ENCODE measurements at places on chromosomes 7 and 10. TPM values are rescaled to one million over a fixed set of nuclear protein-coding genes. Genes with fewer than 3 reads are reported as not detected.

- no peak for DNase-seq
Measured at GRCh38 chr7:2691011-2691707, 3.2 kb downstream of the AMZ1 start.

GRCh38 chr7:81944058-81944457 lies 174.2 kb upstream of the HGF start:
- no peak for DNase-seq

- no peak for DNase-seq
Measured at GRCh38 chr10:10208196-10208595, 809.5 kb upstream of the CELF2 start.

GRCh38 chr10:43053825-43054224 lies 23.0 kb upstream of the RET start:
- DNase-seq, result no peak

GRCh38 chr7:46600340-46600739 lies 679.3 kb upstream of the IGFBP3 start:
- DNase-seq, result no peak

Gene FBXO24
- 0.46 TPM for polyA plus RNA-seq

- DNase-seq, result no peak
Measured at GRCh38 chr10:20768843-20769242, 128.3 kb downstream of the NEBL start.

- DNase-seq, result no peak
Measured at GRCh38 chr7:74083928-74084721, 521 bp downstream of the LIMK1 start.

DNA sequence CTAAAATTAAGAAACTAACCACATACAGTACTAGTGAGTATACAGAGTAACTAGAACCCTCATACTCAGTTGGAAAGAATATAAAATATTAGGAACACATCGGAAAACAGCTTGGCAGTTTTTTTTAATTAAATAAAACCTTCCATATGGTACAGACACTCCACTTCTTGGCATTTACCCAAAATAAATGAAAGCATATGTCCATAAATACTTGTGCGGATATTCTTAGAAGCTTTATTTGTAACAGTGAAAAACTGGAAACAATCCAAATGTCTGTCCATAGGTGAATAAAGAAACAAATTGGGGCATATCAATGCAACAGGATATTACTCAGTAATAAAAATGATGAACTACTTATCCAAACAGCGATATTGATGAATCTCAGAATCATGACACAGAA lies 410.0 kb downstream of the HTR7 start:
- DNase-seq, result no peak

GRCh38 chr7:76351372-76351771 lies 7.4 kb downstream of the YWHAG start:
- DNase-seq, result no peak

- DNase-seq, result no peak
Measured at GRCh38 chr7:2558629-2559282, at the start of gene IQCE. IQCE (plus strand) TSS chr7:2558979; CDS start chr7:2559182, 203 bp downstream.

Gene ANKRD2
- 1.2 TPM for polyA plus RNA-seq

Gene CACNA2D1
- polyA plus RNA-seq, result 0.25 TPM

Gene SLC26A3
- not detected for polyA plus RNA-seq

Gene GPR26
- polyA plus RNA-seq, result not detected

Gene FOXI2
- not detected for polyA plus RNA-seq

GRCh38 chr10:20871970-20872369 lies 25.1 kb downstream of the NEBL start:
- DNase-seq, result no peak

- DNase-seq, result no peak
Measured at GRCh38 chr10:70958396-70958795, 70.0 kb upstream of the PCBD1 start.

DNA sequence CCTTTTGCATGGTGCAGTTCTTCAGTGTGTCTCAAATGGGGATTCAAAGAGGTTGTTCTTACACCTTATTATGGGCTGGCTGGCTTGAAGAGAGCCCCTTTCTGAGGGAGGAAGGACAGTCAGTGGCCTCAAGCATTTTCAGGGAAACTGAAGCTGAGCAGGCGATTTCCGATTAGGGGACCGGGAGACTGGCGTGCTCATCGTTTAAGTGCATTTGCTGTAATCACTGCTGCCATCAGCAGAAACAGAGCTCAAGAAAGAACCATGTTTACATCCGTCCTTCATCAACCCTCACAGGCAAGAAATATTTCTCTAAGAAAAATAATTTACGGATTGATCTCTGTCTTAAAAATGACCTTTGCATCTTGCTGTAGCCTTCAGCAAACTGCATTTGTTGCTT lies 32.2 kb downstream of the DNAJB6 start:
- no peak for DNase-seq

DNA sequence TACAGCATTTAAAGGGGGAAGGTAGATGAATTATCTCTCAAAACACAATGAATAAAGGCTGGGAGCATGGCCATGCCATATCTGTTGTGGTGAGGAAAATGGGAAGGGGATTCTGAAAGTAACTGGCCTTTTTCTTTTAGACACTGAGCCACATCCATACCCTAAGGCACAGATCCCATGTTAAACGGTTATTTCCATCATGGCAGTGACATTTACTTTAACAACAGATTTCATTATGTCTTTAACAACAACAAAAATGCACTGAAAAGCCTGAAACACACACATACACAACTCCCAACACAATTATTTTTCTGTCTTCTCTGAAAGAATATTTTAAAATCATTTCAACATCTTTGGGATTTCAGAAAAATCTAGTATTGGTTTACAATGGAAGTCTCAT lies 176.1 kb upstream of the FZD1 start:
- no peak for DNase-seq

DNA sequence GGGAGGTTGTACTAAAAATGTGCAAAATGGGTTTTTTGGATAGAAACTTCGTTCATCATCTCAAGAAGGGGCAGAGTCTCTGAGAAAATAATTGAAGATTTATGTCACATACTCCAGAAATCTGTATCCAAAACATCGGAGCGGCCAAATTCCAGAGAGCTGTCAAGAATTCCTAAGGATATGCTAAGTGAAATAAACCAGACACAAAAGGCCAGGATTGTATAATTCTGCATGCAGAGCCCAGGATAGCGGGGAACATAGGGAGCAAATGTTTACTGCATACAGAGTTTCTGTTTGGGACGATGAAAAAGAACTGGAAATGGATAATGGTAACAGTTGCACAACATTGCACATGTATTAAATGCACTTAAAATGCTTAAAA lies 224.2 kb upstream of the AUTS2 start:
- no peak for DNase-seq

- no peak for DNase-seq
Measured at GRCh38 chr7:85320699-85321476, 134.0 kb upstream of the SEMA3D start.

Gene NKX1-2
- 3.0 TPM for polyA plus RNA-seq

DNA sequence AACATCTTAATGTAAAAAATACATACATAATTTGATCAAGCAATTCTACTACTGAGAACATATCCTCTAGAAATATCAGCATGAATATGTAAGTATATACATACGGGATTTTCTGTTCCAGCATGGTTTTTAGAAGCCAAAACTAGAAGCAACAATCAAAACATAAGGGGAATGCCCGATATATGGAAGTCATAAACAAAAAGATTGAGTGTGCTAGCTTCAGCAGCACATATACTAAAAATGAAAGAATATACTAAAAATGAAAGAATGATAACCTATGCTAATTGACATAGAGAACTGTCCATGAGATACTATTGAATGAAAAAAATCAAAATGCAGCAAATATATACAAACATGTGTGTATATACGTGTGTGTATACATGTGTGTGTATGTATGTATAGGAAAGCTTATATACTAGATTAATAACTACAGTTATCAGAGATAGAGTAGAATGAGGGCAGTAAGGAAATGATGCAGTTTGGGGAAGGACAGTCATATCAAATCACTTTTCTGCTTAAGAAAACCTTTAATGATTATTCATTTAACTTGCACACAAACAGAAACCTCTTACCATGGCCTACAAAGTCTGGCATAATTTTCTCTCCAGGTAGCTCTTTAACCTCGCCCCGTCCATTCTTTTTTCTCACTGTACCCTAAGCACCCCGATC lies 72.9 kb downstream of the NPY start:
- no peak for DNase-seq

Gene SPDYE9
- polyA plus RNA-seq, result not detected

DNA sequence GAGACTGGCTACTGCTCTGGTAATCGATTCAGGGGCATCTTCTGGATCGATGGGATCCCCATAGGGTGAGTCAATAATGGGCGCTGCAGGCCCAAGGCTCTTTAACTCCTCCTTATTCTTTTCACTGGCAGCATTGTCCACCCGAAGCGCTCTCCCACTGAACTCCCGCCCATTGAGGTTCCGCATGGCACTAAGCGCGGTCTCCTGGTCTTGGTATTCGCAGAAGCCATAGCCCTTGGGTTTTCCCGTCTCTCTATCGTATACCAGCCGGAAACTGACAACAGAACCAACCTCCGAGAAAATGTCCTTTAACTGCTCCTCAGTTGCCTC lies 285 bp downstream of the CSTF2T start:
- DNase-seq, result no peak

DNA sequence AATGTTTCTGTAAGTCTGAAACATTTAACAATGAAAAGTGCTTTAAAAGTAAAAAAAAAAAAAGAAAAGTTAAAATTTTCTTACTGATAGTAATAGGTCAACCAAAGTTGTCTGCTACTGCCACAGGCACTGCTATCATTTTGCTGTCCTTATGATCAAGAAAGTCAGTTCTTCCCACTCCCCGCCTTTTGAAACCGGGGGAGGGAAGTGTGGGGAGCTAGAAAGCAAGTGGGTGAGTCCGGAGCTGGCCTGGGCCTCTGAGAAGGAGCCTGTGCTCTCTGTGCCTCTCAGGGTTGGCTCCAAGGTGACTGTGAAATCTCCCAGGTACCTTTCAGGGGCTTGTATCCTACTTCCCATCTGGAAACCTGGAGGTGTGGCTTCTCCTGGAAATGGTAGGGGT lies 7.3 kb downstream of the C7orf57 start:
- DNase-seq, result no peak

All from foreskin keratinocyte (primary cell).